ENCODE measurements at places on chromosomes 6 and 20. TPM values are rescaled to one million over a fixed set of nuclear protein-coding genes. Genes with fewer than 3 reads are reported as not detected.

The MRAP2 gene
- total RNA-seq: 4.7 TPM

The FRK gene
- 9.6 TPM for total RNA-seq

The POM121L2 gene
- total RNA-seq: not detected

The EDN1 gene
- 7.4 TPM for total RNA-seq

The MMS22L gene
- total RNA-seq: 16.8 TPM

The CCN5 gene
- not detected for total RNA-seq

The MBOAT1 gene
- total RNA-seq: 29.0 TPM

The SMPDL3A gene
- 13.5 TPM for total RNA-seq

The AKAP12 gene
- 143 TPM for total RNA-seq

The BCAS1 gene
- total RNA-seq: 3.3 TPM

The CNKSR3 gene
- 25.0 TPM for total RNA-seq

The HLA-DPB1 gene
- 26.6 TPM for total RNA-seq

The PFDN4 gene
- total RNA-seq: 25.3 TPM

The ECT2L gene
- 0.06 TPM for total RNA-seq

The ERVFRD-1 gene
- total RNA-seq: not detected

The AK9 gene
- 8.1 TPM for total RNA-seq

The ZNF311 gene
- 2.6 TPM for total RNA-seq

The HLA-DMB gene
- 60.2 TPM for total RNA-seq

The DOK5 gene
- total RNA-seq: 13.8 TPM

The HLA-DRA gene
- 136 TPM for total RNA-seq

The CCN2 gene
- total RNA-seq: 183 TPM

The DUSP15 gene
- 18.0 TPM for total RNA-seq

The GCM1 gene
- 0.18 TPM for total RNA-seq

The COL9A1 gene
- total RNA-seq: 9.9 TPM

The BPIFB4 gene
- total RNA-seq: not detected

The HTR1E gene
- total RNA-seq: 0.93 TPM

The KCNK16 gene
- total RNA-seq: not detected
